ENCODE measurements at places on chromosomes 2 and 18.

DNA sequence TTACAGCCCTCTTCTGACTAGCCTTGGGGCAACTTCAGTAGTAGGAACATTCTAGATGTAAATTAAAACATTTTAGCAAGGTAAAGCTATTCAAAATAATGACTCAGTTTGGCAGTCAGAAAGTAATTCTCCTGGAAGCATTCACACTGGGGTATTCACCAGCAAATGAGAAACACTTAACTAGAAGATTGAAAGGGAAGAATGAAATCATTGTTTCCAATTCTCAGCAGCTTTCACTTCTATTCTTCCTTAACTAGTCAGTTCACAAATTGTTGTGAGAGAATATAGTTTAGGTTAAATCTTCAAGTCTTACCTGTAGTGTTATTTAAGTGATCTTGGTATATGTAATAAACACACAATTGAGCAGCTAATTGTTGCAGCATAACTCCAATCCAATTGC lies 1135.6 kb upstream of the FAM98A start:
- no peak for DNase-seq

GRCh38 chr2:80102026-80102425 lies 202.5 kb downstream of the LRRTM1 start:
- DNase-seq = no peak

GRCh38 chr2:134119117-134119712 lies 134.7 kb upstream of the MGAT5 start:
- DNase-seq = no peak

DNA sequence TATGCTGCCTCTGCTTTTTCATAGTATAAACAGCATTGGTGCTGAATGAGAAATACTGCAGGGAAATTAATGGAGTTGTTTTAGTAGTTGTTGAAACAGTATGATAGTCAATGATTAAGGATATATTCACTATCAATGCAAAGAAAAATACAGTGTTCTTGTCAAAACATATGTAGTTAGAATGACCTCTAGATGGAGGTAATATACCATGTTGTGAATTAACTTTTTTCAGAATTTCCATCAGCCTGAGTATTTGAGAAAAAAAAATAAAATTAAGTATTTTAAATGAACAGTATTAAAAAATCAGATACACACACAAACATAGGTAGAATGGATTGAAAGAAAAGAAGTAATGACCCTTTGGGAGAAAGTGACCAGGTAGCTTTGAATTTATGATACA lies 59.5 kb downstream of the RMDN2 start:
- DNase-seq = no peak

DNA sequence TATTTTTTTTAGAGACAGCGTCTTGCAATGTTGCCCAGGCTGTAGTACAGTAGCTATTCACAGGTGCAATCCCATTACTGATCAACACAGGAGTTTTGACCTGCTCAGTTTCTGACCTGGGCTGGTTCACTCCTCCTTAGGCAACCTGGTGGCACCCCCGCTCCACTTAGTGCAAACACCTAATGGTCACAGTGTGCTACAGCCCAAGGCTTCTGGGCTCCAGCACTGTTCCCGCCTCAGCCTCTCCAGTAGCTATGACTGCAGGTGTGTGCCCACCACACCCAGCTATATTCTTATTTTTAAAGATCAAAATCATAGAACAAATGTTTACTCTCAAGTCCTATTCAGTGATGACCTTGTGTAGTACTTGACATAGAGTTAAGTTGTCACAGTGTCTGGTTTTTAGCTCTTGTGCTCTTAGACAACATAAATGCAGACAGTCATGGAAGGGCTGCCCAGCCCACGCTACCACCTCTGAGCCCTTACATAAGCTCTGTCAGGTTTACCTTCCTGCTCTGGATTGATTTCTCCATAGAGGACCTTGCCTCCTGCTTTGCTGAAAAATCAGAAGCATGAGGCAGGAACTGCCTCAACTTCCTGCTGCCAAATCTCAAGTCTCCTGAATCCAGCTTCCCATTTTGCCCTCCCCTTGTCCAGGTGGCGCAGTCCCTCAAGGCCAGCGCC lies 82.2 kb upstream of the SLC1A4 start:
- no peak for DNase-seq

DNA sequence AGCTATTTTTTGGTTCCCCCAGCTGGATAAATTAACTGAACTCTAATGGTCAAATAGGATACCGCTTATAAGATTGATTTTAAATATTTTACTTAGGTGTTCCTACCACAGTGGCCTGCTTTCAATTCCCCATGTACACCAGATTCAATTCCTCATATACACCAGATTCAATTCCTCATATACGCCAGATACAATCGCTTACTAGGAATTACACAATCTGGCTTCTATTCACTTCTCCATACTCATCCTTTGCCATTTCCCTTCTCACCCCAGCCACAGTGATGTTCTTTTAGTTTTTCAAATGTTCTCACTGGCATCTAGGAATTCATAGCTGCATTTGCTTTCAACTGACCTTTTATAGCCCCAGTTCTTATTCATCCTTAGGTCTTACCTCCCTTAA lies 66.5 kb downstream of the SLC40A1 start:
- DNase-seq = no peak

DNA sequence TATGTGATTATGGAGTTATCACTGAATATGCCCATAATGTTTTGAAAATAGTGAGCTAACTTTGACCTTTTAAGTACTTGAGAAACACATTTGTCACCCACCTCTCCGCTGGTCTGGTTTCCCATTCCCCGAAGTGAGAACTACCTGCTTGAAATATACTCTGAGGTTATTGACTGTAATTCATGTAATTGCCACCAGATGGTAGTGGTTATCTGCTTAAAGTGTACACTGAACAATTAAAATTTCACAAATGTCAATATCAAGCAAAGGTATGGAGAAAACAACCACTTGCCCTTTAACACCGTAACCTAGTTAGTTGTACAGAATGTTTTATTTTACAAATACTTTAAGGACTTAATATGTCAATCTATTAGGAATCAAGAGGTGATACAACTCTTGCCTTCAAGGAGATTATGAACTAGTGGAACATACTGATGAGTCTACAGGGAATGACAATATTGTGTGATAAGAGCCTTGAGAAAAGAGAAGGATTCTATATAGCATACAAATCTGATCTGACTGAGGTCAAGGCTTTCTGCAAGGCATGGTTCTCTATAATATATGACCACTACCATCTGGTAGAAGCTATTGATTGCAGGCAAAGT lies 316.8 kb upstream of the KCNH7 start:
- no peak for DNase-seq
